Stimulated activated CD8-positive, alpha-beta memory T cell treated with anti-CD3 and anti-CD28 coated beads, Interleukin-15, amount 100 ng/mL, for 24 hours (primary cell): ENCODE measurements at places on chromosomes 2 and 18.

DNA sequence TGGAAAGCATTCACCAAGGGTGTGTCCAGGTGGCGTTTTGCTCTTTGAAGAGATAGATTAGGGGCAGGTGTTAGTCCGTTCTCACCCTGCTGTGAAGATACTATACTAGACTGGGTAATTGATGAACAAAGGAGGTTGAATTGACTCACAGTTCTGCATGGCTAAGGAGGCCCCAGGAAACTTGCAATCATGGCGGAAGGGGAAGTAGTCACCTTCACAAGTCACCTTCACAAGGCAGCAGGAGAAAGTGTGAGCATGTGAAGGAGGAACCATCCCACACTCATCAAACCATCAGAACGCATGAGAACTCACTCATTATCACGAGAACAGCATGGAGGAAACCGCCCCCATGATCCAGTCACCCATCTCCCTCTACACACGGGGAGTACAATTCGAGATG, 135.7 kb upstream of the NFATC1 start:
- no peak for DNase-seq

DNA sequence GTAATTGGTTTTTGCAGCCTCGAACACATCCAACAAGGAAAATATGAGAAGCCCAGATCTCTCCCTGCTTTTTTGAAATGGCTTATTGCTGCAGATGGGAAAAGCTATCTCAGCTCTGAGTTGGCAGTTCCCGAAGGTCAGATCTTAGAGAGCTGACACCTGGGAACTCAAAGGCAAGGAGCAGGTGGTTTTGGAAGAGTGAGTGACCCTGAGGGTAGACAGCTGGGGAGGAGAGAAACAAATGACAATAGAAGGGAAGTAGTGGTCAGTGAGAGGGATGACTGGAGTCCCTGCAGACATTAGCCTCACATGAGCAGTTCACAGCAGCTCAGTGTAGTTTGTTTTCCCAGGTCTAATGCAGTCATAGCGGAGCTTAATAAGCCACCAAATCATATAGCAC, 317.9 kb downstream of the STK39 start:
- no peak for DNase-seq

GRCh38 chr2:62404913-62405312, 101.1 kb downstream of the TMEM17 start:
- no peak for DNase-seq

- DNase-seq = no peak
Measured at GRCh38 chr18:32753656-32754260, 19.1 kb downstream of the KLHL14 start.

- DNase-seq = no peak
Measured at GRCh38 chr2:46298522-46299353, 1.5 kb downstream of the EPAS1 start.

- no peak for DNase-seq
Measured at GRCh38 chr2:215812966-215813365, 200.4 kb downstream of the MREG start.

- no peak for DNase-seq
Measured at GRCh38 chr2:8028436-8028835, 653.4 kb upstream of the ID2 start.

DNA sequence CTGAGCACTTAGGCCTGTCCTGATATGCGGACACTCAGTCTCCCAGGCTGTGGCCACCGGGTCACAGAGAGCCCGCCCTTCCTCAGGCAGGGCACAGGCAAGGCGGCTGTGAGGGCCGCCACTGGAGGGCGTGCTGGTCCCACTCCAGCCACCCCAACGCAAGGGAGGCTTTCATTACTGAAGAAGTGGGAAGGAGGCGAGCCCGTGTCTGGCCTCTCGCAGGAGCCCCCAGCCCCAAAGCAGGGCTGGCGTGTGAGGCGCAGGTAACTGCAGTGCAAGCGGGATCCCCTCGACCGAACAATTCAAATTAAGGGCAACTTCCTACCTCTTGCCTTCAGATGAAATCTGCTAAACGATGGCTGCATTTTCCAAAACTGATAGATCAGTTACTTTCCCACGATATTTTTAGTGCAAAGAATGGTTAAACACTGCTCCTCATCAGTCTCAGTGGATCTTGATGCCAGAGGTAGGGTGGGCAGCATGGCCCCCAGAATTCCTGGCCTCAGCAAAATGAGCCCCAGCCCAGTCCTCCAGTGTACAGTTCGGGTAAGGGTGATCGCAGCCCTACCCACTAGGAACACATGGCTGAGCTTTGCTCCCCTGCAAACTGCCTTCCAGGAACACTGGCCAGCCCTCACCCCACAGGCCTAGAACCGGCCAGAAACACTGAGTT, 97.2 kb downstream of the SEPTIN10 start:
- DNase-seq = no peak

- DNase-seq = no peak
Measured at GRCh38 chr2:46775722-46776121, 139.9 kb downstream of the MCFD2 start.

DNA sequence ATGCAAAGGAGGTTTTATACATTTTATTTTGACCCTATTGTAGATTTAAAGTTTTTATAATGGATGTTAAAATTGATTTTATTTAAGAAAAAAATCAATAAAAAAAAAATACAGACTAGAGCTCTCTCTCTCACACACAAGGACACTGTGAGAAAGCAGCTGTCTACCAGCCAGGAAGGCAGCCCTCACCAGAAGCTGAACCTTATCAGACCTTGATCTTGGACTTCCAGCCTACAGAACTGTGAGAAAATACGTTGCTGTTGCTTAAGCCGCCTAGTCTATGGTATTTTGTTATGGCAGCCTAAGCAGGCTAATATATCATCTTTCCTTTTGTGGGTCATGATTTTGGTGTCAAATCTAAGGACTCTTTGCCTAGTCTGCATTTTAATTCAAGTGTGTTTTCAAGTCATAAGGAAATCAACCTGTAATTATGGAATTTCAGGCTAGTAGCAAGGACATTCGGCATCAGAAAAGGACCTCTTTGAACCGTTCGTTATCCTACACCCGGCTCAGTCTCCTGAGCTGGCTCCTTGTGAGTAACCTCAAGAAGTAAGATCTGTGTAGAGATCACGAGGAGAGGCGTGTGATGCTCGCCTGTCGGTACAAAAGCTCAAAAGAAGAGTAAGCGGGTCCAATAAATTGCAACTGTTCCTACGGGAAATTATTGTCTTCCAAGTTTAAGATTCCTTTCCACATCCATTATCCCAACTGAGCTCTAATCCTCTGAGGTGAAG, 98.2 kb downstream of the PDCL3 start:
- DNase-seq = no peak

GRCh38 chr2:104733226-104733943, 120.5 kb upstream of the POU3F3 start:
- DNase-seq = no peak
